Activated T-helper 1 cell treated with anti-CD3 and anti-CD28 coated beads, Interleukin-12 subunit alpha, Interleukin-12 subunit beta, Interleukin-2, Interleukin-4 antibody, amounts not matched to agents 30 ng/mL and 10 ng/mL and 1 ng/mL, durations not matched to agents 14 hours and 24 hours and 36 hours (primary cell): ENCODE measurements at places on chromosomes 16 and 17.
A peak's percentile ranks its signal among the peaks of the same experiment; 100 is the strongest.

DNA sequence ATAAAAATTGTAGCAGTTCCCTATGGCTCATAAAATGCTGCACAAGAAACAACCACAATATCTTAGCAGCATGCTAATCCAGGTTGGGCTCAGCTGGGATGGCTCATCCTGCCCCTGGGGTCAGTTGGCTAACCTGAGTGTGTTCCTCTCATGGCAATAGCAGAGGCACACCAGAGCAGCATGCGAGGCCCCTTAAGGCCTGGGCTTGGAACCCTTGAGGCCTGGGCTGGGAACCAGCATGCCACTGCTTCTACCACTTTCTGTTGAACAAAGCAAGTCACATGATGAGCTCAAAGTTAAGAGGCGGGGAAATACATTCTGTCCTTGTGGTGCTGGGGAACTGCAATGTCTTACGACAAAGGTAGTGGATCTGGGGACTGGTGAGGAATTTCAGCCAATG lies 154.4 kb upstream of the FOXF1 start:
- no peak for DNase-seq

DNA sequence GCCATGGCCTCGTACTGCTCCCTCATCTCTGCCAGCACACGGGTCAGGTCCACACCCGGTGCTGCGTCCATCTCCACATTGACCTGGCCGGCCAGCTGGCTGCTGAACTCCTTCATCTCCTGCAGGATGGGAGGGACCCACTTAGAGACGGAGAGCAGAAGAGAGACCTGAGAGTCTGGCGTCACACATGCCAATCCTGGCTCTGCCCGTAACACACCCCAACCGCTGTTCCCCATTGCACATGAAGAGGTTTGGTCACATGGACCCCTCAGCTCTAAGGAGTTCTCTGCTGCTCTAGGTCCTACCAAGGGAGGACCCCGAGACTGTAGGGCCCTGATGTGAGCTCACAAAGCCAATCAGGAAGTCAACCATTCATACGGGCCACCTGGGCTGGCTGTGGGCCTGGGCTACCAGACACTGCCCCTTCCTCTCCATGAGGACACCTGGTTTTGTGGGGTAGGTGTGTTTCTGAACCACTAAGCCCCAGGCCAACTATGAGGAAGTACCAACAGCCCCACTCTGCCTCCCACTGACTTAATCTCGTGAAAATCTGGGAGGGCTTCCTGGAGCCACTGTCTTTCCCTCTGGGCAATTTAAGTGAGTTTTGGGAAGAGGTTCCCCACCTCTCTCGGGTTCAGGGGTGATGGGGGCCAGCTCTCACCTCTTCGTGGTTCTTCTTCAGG lies 2.4 kb downstream of the KRT15 start:
- DNase-seq = no peak

GRCh38 chr17:74280093-74280513 lies 6.1 kb downstream of the DNAI2 start:
- peak; percentile 61 for DNase-seq

DNA sequence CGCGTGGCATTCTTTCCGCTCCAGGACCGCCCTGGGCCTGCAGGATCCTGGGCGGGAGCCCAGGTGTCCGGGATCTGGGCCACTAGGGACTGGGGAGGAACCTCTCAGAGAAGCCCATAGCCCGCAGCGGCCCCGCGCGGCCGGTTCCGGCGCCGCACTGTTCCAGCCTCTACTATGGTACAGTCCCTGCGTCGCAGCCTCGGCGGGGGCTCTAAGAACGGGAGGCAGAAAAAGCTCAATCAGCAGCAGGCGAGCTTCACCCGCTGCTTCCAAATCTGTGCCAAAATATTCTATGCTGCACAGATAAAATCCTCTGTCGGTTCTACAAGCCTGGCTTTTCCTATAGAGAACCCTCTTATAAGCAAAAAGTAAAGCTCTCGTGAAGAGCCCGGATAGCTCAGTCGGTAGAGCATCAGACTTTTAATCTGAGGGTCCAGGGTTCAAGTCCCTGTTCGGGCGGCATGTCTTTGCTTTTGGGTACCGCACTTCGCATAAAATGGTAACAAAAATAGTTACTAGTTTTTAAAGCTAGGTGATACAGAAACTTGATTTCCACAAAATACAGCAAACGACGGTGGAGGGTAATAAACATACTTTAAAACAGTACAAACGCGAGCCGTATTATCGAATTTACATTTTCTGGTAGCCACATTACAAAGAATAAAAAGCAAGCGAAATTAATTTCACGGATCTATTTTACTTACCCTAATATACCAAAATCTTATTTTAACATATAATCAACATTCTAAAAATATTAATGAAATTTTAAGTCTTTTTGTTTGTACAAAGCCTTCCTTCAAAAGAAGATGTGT lies 661 bp upstream of the ALOXE3 start:
- peak; percentile 78 for DNase-seq

DNA sequence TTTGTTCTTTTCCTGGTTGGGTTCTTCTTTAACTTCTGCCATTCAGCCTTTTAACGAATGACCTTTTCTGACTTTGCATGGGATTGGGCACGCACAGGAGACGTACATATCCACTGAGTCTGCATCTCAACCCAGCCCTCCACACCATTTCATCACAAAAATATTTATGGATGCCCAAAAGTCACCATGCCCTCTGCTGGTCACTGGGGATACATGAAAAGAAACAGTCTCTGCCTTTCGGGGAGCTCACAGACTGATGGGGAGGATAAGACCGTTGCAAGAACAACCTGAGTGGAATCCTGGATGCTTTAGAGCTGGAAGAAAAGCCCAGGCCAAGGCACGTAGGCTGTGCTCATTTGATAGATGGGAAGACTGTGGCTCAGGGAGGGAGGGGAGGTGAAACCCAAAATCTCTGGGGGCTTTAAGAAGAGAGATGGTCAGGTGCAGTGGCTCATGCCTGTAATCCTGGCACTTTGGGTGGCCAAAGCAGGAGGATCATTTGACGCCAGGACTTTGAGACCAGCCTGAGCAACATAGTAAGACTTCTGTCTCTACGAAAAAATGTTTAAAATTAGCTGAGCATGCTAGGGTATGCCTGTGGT lies 7.9 kb upstream of the MT2A start:
- DNase-seq = no peak

DNA sequence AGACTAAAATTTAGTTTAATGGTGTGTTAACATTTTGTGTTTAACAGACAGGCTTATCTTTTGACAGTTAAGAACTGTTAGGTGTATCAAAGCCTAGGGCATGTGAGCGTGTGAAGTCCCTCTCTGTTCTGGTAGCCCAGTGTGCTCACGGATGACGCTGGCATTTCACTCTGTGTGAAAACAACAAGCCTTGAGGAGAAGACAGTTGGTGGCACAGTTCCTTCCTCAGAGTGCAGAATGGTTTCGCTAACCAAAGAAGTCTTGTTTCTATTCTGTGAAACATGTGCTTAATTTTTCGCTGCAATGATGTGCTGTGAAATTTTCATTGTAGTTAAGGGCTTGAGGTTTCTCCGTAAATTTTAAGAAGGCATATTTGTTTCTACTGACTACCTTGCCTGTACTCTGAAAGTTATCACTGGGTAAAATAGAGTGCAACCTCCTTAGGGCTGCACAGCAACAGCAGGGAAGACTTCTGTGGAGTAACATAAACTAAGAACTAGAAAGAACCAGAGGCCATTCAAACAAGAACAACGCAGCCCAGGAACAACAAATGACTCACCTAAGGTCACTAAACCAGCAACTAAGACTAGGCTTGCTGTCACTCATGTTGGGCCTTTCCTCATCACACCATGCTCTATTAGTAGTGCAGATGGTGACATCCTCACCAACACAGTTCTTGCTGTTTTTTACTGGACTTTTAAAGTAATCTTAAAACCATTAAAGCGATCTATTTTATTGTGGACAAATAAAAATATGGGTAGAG lies 33.4 kb downstream of the BRD7 start:
- DNase-seq = no peak

GRCh38 chr16:64975821-64976220 lies 146.0 kb downstream of the CDH11 start:
- no peak for DNase-seq

- DNase-seq = no peak
Observed at GRCh38 chr16:63185235-63185780, 1149.1 kb upstream of the CDH8 start.

GRCh38 chr16:51067352-51067751 lies 83.7 kb downstream of the SALL1 start:
- DNase-seq = no peak

GRCh38 chr16:3144321-3144983 lies 9.6 kb downstream of the ZNF213 start:
- DNase-seq = no peak

- no peak for DNase-seq
Observed at GRCh38 chr17:31200287-31200686, 96.8 kb downstream of the OMG start.

GRCh38 chr16:88700636-88701482 lies 5.3 kb downstream of the RNF166 start:
- peak; percentile 92 for DNase-seq

GRCh38 chr17:77002103-77003045 lies 134.2 kb downstream of the MGAT5B start:
- DNase-seq = no peak

DNA sequence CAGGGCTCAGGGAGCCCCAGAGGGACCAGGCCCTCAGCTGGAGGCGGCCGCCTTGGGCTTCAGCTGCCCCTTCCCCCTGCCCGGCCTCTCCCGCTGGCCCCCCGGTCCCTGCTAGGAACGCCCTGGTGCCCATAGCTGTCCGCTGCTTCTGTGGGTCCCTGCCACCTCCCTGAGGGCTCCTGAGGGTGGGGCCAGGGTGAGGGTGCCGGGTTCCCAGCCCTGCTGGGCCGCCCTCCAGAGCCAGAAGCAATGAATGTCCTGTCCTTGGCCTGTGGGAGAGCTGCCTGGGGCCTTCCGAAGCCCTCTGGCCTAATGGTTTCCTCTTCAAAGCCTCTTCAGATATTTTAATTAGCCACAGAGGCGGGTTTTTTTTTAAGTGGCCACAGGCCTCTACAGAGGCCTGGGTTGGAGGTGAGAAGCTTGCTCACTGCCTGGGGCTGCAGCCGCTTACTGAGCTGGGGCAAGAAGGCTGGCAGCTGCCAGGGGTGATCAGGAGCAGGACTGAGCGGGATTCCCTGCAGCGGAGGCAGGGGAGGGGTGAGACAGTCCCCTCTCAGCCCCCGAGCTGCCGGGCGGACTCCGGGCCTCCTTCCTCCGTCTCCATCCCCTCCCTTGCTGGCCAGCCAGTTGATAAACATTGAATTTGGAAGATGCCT lies 9.9 kb downstream of the CENPX start:
- no peak for DNase-seq

DNA sequence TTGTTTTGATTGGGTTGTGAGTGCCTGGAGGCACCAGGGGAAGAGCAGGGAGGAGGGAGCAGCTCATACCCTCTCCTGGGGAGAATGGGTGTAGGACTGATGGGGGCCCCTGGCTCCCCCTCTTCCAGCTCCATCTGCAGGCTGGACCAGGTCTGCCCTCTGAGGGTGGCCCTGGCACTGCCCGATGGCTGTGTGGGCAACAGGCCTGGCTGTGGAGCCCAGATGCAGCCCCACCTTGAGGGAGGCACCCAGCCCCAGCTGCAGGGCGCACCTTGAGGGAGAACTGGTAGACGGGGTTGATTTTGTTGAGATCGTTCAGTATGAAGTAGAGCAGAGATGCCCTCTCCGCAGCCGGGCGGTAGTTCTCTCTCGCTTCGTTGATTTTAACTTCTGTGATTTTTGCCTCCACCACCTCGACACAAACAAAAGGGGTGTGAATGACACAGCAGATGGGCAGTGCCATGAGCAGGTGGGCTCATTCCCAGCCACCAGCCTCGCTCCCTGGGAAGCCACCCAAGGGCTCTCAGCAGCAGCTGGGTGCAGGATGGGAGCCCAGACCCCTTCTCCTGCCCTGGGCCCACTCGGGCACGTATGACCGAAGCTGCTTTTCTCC lies 71.6 kb downstream of the PGS1 start:
- DNase-seq = no peak

DNA sequence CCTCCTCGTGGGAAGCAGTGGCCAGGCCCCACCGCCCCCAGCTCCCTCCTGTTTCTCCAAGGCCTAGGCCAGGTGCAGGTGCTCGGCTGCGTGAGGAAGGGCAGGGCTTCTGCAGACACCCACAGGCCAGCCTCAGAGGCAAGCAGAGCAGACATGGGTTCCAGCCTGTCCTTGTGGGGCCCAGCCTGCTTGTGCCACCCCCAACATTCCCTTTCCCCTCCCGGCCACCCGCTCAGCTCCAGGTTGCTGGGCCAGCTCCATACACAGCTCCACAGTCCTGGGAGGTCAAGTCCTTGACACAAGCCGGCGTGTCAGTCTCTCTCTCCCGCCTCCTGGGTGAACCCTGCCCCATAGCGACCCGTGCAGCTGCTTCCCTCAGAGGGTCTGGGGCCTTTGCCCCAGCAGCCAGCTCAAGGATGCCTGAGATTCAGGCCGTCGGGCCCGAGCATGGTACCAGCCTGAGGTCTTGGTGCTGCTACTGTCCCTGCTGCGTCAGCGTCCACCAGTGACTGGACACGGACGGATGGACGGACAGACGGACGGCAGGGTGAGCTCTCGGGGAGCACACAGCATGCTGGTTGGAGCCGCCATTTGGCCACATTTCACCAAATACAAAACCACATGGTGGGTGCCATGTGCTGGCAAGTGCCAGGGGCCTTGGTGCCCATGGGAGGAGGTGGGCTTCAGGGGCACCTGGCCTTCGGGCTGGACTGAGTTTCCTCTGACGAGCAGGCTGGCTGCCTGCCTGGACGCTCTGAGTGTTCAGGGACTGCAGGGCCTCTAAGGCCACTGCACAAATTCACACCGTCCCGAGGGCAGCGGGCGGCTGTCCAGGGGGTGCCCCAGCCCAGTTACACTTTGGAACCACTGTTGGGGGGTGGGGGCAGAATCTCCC lies 8.0 kb downstream of the SECTM1 start:
- no peak for DNase-seq

- DNase-seq = no peak
Observed at GRCh38 chr17:56543280-56543679, 50.2 kb upstream of the NOG start.

DNA sequence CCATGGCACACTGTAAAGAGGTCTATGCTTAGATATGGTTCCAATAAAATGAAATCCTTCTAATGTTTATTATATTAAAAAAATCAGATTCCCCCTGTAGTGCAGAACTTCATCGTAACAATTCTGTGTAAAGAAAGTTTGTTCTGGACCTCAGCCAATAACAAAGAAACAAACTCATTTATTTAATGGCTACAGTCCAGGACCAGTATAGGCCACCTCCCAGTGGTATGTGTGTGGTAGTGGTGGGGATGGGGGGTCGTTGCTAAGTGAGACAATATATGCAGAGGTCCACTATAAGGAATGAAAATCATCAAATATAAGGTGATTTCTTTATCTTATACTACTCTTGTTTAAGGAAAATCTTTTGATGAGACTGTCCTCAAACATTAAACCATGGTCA lies 136.4 kb downstream of the CDK5R1 start:
- no peak for DNase-seq

- DNase-seq = no peak
Observed at GRCh38 chr17:74870512-74870911, 2.3 kb downstream of the FDXR start.

GRCh38 chr16:15777533-15778203 lies 79.2 kb downstream of the MYH11 start:
- no peak for DNase-seq

GRCh38 chr16:71453036-71453435 lies 9.0 kb downstream of the ZNF23 start:
- DNase-seq = no peak
